T-helper 1 cell (primary cell): ENCODE measurements at places on chromosomes 5 and 9.
A peak's percentile ranks its signal among the peaks of the same experiment; 100 is the strongest.

- DNase-seq: no peak
Observed at GRCh38 chr9:126616521-126616976, 2.8 kb downstream of the LMX1B start.

- DNase-seq: no peak
Observed at GRCh38 chr5:173752653-173753052, 135.5 kb upstream of the CPEB4 start.

DNA sequence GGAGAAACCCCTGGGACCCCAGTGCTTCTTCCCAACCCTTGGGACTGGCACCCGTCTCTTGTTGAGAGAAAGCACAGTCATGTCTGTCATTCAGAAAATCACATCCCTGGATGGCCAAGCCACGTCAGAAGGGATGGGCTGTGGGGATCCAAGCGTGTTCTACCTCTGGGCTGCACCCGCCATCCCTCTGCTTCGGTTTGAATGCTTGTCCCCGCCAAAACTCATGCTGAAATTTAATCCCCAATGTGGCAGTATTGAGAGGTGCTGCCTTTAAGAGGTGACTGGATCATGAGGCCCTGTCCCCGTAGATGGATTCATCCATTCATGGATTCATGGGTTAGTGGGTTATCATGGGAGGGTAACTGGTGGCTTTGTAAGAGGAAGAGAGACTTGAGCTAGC is 27.0 kb downstream of the CEL start:
- DNase-seq: no peak

GRCh38 chr5:136776022-136776927 is 410.9 kb upstream of the TRPC7 start:
- no peak for DNase-seq

- DNase-seq: no peak
Observed at GRCh38 chr5:114325541-114325940, 36.3 kb upstream of the KCNN2 start.

- no peak for DNase-seq
Observed at GRCh38 chr9:16864649-16865434, 5.6 kb downstream of the BNC2 start.

DNA sequence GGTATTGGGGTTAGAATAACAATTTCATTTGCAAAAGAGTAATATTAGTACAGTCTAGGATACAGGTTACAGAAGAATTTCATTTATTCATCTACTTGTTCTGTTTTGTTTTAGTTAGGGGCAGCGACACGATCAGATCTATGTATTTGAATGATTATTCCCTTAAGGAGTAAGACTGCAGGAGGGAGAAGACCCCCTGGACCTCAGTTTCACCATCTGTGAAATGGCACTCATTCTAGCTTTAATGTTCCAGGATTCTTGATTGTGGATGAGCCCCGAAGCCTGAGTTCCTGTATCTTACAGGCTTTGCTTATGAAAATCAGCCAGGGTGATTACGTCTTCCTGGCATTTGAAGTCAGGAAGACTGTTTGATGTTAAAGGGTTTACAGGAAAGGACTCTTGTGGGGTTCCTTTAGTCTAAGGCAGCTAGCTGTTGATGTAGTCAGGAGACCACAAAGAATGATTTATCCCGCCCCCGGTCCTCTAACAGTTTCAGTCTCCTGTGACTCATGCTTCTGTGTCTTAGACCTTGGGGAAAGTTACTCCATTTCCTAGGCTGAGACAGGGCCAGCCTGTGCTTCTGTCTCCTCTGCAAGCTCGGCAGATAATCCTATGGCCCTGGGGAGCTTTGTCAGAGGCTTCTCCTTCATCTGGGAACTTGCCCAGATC is 11.5 kb downstream of the SMIM3 start:
- DNase-seq: peak; percentile 29

- DNase-seq: no peak
Observed at GRCh38 chr9:87678650-87679355, 47.1 kb upstream of the CTSL start.

- no peak for DNase-seq
Observed at GRCh38 chr9:97591535-97591934, 41.6 kb downstream of the TSTD2 start.

- DNase-seq: no peak
Observed at GRCh38 chr5:135248801-135249231, 150.2 kb downstream of the MACROH2A1 start.

DNA sequence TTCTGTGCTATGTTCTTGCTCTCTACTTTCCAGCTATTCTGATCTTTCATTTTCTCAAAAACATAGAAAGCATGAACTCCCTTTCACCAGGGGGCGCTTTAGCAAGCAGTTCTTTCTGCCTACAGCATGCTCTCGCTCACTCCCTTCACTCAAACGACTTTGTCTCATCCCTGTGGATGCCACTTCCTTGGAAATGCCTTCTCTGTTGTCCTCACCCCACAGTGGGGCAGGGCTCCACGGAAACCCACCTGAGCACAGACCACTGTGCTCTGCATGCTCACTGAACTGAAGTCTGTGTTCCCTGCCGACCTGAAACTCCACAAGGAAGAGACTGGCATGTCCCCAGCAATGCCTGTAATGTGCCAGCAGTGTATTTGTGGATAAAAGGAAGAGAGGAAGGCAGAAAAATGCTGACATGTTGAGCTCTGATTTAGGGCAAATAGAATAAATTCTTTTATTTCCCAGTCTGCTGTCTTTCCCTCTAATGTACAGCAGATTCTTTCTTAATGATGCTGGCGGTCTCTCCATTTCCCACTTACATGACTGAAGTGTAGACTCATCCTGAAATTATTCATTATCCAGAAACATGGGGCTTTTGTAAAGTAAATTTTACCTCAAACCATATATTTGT is 4.9 kb upstream of the ROR2 start:
- DNase-seq: no peak

DNA sequence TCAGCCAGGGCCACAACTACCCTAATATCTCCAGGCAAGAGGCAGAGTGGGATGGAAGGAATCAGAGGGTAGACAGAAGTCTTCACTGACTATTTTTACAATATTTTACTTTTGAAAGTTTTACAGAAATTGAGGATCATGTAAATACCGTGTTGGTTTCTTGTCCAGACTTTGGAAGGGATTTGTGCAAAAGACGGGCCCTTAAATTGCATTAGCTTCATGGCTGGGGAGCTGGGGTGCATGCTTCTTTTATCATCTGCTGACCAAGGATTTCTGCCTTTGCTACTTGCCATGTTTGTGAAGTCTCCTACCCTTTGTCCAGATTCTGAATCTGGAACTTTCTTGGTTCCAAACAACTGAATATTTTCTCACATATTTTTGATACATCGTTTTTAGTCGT is 107.7 kb upstream of the GRIN3A start:
- DNase-seq: no peak

DNA sequence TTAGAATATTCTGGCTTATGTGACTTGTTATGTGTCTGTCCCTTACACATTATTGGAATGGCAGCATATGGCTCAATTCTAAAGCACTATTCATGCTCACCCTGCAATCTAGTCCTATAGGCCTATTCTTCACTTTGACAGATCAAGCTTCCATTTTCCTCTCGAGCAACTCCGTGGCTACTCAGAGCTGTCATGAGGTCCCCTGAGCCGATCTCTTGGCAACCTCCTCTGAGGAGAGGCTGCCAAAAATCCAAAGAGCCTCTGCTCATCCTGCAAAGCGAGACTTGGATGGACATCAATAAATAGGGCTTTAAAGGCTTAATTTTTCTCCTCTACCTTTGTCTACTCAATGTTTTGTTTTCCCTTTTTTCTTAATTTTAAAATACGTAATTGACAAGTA is 163.8 kb downstream of the GABRB2 start:
- no peak for DNase-seq

- DNase-seq: no peak
Observed at GRCh38 chr5:14036514-14036913, 92.0 kb upstream of the DNAH5 start.

DNA sequence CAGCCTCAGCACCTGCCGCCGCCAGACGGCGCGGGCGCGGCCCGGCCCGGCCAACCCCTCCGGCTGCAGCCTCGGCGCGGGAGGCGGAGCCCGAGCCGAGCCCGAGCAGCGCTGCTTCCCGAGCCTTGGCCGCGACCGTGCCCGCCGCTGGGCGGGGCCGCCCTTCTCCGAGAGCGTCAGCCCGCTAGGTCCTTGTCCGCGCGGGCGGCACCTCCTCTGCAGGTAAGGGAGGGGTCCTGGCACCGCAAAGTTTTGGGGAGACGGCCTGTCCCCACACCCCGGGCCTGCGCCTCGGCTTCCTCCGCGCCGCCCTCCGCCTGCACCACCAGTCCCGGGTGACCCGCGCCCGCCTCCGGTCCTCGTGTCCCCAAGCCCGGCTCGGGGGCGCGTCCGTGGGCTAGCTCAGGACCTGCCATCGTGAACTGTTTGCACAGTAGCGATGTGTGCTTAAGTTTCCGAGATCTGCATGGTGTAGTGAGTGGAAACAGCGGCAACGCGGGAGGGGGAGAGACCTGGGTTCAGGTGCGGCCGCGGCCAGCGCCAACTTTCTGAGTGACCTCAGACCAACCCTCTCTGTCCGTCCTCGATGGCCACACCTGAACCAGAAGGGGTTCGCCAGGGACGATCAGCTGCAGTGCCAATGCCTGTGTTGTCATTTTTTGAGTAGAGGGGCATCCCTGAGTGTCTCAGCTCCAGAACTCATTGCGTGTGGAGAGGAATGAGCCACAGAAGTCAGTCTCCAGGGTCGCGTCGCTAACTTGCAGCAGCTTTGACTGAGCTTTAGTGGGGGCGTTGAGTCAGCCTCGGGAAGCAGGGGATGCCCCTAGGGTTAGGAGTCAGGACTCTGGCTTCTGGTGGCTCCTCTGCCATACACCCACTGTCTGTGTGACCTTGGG is at the start of gene FRMPD1:
Gene FRMPD1, plus strand, starts transcription at position 82 of the 896 bp plus-strand sequence. CDS start 41,688 bp downstream, outside the sequence.
- peak; percentile 30 for DNase-seq

- no peak for DNase-seq
Observed at GRCh38 chr9:77877976-77878375, 153.6 kb downstream of the GNAQ start.

DNA sequence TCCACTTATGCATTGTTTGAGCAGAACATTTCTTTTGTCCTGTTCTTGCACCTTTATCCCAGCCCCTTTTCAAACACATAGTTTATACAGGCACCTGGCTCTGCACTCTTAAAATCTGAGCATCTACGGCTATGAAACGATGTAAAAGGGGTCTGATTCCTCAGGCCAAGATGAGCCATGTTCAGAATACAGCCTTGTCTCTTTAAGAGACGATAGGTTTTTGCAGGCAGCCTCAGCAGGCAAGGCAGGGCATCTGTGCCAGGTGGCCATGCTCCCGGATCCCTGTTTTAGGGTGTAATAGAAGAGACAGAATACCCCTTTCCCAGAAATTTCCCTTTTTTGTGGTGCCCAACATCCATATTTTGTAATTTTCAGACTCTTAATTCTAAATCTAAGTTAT is 89.1 kb upstream of the NFIB start:
- no peak for DNase-seq

DNA sequence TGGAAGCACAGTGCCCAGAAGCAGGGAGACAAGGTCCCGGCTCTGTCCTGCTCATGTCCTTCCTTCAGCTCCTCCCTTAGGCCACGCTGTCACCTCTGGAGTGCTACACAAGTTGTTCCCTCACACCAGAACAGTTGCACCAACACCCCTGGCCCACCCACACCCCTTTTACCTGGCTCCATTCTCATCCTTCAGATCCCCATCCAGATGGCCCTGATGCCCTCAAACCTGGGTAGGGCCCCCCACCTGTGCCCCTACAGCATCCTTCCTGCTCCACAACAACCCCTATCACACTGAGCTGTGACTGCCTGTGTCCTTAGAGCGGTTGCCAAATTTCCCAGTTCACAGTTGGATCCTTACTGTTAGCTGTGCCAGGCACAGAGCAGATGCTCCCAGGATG is 29.2 kb downstream of the ANKS6 start:
- no peak for DNase-seq
